ENCODE measurements at places on chromosomes 2 and 18.

DNA sequence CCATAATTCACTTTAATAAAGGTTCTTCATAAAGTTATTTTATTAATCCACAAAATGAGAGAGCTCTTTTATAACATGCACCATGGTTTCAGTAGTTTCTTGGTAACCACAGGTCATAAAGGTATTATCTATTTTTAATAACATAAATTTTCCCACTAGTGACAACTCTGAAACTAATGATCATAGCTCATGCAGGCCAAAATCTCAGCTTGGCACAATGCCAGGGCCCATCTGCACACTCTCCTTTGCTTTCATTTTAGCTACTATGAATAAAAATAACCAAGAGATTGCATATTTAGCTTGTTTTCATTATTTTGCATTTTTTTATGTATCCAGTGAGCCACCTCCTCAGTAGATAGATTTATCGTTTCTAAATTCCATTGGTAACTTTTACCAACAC lies 691.8 kb upstream of the CHAC2 start:
- no peak for DNase-seq

GRCh38 chr2:9388950-9389911 lies 34.1 kb downstream of the ITGB1BP1 start:
- no peak for DNase-seq

- no peak for DNase-seq
Observed at GRCh38 chr2:165539985-165540384, 70.5 kb downstream of the CSRNP3 start.

- no peak for DNase-seq
Observed at GRCh38 chr2:143694335-143694734, 565.1 kb downstream of the ARHGAP15 start.

DNA sequence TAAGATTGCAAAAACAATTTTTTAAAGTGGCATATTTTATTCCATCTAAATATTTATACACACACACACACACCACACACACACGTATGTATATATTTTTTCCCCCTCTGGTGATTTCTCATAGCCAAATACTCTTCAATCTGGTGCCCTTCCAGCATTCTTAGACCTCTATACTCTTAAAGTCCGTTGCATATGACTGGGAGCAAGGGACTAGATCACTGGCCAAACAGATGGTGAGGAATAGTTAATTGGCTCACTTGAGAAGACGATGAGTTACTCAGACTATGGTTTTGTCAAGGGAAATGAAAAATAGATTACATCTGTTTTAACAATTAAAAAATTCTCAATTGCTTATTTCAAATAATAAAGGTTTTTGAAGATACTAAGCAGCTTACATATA lies 512.5 kb upstream of the LRRTM4 start:
- no peak for DNase-seq

DNA sequence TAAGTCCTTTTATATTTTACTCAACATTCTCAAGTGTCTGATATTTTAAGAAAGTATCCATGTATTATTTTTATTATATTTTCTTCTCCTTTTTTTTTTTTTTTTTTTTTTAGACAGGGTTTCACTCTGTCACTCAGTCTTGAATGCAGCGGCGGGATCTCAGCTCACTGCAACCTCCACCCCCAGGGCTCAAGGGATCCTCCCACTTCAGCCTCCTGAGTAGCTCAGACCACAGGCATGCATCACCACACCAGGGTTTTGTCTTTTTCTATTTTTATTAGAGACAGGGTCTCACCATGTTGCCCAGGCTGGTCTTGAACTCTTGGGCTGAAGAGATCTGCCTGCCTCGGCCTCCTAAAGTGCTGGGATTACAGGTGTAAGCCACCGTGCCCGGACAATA lies 212.1 kb downstream of the TCF4 start:
- DNase-seq = no peak

DNA sequence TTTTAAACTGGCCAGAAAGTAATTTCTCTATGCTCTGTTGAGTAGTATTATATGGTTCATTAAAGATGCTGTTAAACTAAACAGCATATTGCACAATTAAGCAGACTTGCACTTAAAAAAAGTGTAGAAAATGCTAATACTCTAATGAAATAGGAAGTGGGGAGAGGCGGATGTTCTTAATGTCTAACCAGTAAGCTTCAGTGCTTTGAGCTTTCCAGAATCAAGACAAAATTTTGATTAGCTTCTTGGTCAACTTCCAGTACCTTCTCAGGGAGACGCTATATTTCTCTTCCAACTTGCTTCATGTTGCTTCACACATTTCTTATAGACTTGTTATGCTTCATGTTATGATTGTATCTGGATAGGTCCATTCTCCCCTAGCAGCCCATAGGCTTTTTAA lies 89.1 kb downstream of the MAP2 start:
- DNase-seq = no peak

- no peak for DNase-seq
Observed at GRCh38 chr2:102291319-102292075, 19.9 kb upstream of the IL1RL1 start.

DNA sequence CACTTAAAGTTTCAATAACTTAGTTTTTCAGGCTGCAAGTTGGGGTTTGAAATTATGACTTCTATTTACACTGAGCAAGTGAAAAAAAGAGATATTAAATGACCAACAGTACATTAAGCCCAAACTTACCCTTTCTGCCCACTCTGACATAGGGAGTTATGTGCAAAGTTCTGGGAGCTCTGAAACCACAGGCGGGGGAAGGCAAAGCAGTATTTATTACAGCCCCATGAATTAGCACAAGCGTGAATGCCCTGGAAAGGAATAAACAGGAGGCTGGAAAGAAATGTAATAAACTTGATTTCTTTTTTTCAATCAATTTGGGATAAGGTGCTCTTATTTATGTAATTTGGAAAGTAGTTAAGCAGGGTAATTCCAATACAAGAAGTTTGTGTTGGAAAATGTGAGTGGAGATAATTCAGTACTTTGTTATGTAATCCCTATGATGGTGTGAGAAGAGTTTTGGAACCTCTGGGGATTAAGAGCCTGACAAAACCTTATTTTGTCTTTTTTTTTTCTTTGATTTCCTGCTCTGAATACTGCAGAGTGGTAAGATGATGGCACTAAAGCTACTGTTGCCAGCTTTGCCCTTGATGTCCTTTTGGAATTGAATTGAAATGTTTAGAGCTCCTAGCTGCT lies 351.5 kb downstream of the ARHGAP15 start:
- DNase-seq = no peak

DNA sequence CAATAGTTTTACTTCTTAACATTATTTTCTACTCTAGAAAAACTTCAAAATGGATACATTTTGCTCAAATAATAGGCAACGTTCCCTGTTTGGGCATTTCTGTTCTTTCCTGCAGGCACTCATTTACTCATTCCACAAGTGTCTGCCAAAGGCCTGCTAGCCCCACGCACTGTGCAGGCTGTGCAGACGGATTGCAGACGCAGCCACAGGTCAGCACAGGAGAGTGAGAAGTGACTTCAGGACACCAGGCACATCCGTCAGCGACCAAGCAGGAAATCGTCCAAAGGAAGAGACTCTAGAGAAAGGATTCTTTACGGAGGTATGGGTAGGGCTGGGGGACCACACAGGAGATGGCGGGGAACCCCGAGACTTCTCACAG lies 103.0 kb upstream of the AGAP1 start:
- no peak for DNase-seq

GRCh38 chr2:12510070-12510469 lies 206.7 kb upstream of the TRIB2 start:
- DNase-seq = no peak

DNA sequence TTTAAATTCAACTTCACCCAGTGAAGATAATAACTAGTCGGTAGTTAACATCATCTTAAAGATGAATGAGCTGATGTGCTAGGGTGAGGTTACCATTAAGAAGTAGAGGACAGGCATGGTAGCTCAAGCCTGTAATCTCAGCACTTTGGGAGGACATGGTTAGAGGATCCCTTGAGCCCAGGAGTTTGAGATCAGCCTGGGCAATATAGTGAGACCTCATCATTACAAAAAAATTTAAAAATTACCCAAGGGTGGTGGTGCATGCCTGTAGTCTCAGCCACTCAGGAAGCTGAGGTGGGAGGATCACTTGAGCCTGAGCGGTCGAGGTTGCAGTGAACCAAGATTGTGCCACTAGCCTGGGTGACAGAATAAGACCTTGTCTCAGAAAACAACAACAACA lies 4.7 kb downstream of the GALNT5 start:
- no peak for DNase-seq

- DNase-seq = no peak
Observed at GRCh38 chr18:22550366-22550765, 132.7 kb upstream of the CTAGE1 start.
